ENCODE measurements at places on chromosomes 7 and 10. TPM values are rescaled to one million over a fixed set of nuclear protein-coding genes. Genes with fewer than 3 reads are reported as not detected.
A peak's percentile ranks its signal among the peaks of the same experiment; 100 is the strongest.

RPEL1 gene
- not detected for total RNA-seq

SLC13A4 gene
- not detected for total RNA-seq

ST8SIA6 gene
- not detected for total RNA-seq

GRCh38 chr7:143484119-143484518 lies 6.4 kb downstream of the TAS2R41 start:
- no peak for DNase-seq

SP8 gene
- not detected for total RNA-seq

GRCh38 chr10:88800152-88801125 lies 2.1 kb upstream of the LIPM start:
- peak; percentile 72 for DNase-seq

DNA sequence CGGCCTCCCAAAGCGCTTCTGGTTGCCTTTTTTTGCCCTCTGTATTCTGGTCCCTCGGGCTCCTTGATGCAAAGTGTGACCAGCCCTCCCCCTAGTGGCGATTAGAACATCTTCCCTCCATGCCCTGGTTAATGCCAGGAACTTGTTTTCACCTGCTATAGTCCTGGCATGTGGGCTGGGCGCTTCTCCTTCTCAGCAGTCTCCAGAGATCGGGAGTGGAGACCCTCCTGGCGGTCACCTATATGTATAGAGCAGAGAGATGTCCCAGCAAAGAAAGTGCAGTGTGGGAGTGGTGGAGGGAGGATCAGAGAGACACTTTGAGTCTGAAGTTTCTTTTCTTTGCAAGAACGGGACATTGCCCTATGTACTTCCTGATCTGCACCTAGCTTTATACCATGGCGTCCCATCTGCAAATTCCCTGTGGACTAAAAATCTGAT lies 264.1 kb downstream of the OTUD1 start:
- peak; percentile 74 for DNase-seq

MSMB gene
- total RNA-seq, result not detected

GRCh38 chr10:96283351-96283750 lies 12.0 kb upstream of the BLNK start:
- DNase-seq, result no peak

- DNase-seq, result no peak
These were observed 307.9 kb downstream of the PARD3 start for GRCh38 chr10:34507217-34507616.

ACHE gene
- total RNA-seq, result not detected

- no peak for DNase-seq
These were observed 90.3 kb downstream of the SRPK2 start for GRCh38 chr7:105298439-105298894.

GDF2 gene
- not detected for total RNA-seq

DNA sequence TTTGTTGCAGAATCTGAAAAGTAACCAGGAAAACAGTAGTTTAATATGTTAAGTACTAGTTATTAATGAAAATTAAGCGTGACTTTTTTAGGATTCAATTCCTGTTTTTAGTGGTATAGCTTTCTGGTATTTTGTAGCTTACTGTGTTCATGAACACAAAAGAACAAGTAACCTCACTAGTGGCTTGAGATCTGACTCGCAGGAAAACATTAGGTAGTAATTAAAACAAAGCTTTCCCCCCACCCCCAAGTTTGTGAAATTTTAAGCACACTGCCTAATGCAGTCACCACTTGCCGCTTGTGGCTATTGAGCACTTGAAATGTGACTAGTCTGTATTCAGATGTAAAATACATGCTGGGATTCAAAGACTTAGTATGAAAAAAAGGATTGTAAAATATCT lies 102.5 kb upstream of the RPA3 start:
- peak; percentile 10 for DNase-seq

ACTR3C gene
- total RNA-seq, result not detected

DNA sequence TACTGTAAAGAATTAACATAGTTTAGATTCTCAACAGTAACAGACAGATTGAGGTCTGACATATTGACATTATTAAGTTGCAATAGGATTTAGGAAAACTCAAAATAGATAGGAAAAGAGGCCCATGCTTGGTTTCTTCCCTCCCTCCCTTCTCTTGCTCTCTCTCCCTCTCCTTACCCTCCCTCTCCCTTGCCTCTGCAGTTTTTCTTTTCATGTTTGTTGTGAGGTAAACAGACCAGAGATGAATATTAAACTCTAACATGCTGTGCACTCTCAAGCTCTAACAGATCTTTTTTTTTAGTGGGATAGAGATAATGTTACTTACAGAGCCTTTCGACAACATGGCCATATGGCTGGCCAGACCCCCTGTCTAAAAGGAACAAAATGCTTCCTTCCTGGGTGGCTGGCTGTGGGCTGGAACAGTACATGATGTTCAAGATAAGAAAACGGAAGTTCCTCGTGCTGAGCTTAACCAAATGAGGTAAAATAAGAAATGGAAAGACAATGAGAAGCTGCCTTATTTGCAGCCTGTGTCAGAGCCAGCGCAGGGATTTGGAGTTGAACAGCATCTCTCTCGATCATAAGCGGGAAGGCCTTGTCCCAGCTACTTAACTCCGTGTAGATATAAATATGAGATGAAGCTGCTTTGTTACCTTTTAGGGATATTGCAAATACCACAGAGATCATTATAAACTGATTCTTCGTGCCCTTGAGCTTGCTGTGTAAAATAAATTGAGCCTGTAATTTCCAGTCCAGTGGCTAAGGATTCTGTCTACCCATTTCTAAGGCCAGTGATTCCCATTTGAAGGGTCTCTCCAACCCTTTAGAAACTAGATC lies 391.9 kb upstream of the NPVF start:
- no peak for DNase-seq

Measured in GM23248 (cell line).